ENCODE measurements at places on chromosomes 11 and 22. TPM values are rescaled to one million over a fixed set of nuclear protein-coding genes. Genes with fewer than 3 reads are reported as not detected.

Gene MAJIN
- total RNA-seq = 0.14 TPM

Gene OR5B21
- not detected for total RNA-seq

Gene MYO18B
- 1.6 TPM for total RNA-seq

DNA sequence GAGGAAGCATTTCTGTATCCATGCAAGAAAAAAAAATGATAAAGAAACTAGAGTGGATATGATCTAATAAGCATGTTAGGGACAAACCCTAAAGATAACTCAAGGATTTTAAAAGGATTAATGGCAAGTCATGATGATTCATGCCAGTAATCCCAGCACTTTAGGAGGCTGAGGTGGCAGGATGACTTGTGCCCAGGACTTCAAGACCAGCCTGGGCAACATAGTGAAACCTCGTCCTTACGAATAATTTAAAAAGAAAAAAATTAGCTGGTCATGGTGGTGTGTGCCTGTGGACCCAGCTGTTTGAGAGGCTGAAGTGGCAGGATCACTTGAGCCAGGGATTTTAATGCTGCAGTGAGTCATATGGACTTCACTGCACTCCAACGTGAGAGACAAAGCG, 145.5 kb upstream of the BLID start:
- DNase-seq = no peak

Gene TEX54
- not detected for total RNA-seq

GRCh38 chr11:117457835-117458234, 130.2 kb downstream of the CEP164 start:
- DNase-seq = no peak

DNA sequence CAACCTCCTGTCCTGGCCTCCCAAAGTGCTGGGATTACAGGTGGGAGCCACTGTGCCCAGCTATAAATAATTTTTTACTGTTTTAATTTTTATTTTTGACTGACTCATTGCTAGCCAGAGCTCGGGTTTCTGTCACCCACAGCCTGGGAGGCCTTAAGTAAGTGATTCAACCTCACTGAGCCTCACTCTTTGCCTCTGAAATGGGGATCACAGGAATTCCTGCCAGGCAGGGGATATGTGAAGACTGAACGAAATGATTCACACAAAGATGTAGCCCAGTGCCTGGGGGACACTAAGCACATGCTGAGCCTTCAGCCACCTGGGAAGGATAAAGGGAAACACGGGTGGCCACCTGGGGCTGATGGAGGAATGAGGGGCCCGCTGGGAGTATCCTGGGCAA, 3.8 kb upstream of the LRRC74B start:
- DNase-seq = no peak

- DNase-seq = no peak
Observed at GRCh38 chr11:109443052-109443451, 21.1 kb downstream of the C11orf87 start.

GRCh38 chr11:1782031-1782590, 18.4 kb upstream of the CTSD start:
- no peak for DNase-seq

DNA sequence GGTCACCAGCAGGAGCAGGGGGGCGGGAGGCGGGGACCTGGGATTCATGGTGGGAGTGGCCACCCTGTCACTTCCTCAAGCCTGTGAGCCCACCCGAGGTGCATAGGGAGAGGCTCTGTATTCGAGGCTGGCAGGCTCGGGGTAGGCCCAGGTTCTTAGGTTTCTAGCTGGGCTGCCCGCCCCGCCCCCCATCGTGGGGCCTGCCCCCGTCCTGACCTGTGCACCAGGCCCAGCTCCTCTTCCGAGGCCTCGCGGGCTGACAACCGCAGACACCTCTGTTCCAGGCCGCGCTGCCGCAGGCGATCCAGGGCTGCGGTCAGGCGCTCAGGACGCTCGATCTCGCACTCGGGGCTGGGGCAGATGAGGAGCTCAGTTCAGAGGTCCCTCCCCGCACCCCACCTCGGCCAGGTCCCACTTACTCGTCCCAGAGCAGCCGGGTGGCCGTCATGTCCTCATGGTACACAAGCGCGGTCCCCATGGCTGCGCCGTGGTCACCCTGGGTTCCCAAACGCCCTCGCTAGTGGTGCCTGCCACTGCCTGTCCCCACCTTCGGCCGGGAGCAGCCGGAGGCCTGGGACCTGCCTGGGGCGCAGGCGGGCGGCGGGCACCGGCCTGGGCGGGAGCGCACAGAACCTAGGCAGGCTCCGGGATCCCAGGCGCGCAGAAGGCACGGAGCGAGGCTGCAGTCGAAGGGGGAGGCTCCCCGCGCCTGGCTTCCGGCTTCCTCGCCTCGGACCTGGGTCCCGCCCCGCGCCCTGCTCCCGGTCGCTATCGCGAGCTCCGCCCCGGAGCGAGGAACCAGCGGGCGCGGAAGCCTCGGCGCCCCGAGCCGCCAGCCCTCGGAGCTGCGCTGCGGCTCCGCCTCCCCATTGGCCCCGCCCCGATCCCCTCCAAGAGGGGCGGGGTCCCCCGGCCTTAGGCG, at the start of gene HDAC10:
Gene HDAC10 (minus strand): TSS at position 711 of the 922 bp plus-strand sequence. CDS start 233 bp downstream, at position 478.
- DNase-seq = peak; percentile 91

- no peak for DNase-seq
Observed at GRCh38 chr22:27715106-27715505, 86.5 kb downstream of the MN1 start.

Gene APOA4
- total RNA-seq = not detected

GRCh38 chr11:116727990-116728389, 44.8 kb downstream of the BUD13 start:
- DNase-seq = no peak

DNA sequence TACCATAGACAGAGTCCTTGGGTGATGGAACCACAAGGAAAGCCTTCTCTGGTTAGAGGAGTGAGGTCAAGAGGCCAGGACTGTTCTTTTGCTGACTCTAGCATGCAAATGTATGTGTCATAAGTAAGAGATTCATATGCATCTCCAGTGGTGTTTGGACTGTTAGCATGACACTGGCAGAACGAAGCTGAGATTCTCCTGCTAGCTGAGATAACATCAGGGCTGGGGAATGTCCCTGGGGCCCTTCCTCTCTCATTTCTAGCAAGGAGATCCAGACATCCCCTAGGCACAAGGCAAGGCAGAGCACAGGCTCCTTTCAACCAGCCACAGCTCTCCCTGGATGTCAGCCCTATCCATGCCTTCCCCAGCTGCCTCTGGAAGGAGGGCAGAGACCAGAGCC, 711.3 kb downstream of the OPCML start:
- DNase-seq = no peak

Gene P2RY6
- not detected for total RNA-seq

DNA sequence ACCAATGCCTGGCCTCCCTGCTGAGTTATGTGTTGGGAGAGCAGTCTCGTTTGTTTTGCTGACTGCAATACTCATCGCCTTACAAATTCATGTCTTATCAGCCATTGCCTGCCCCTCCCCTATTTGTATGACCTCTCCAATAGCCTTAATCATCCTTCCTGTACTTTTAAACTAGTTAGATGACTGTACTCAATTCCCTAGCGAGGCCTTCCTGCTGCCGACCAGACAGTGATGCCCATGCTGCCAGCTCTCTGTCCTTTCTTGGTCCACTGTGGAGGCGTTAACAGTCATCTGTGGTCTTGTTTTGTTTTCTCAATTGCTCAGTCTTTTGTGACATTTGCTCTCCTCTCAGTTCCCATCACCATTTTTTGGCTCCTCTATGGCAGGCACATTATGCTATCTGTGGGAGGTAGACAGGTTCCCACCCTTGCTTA, 20.3 kb upstream of the YPEL1 start:
- DNase-seq = no peak

DNA sequence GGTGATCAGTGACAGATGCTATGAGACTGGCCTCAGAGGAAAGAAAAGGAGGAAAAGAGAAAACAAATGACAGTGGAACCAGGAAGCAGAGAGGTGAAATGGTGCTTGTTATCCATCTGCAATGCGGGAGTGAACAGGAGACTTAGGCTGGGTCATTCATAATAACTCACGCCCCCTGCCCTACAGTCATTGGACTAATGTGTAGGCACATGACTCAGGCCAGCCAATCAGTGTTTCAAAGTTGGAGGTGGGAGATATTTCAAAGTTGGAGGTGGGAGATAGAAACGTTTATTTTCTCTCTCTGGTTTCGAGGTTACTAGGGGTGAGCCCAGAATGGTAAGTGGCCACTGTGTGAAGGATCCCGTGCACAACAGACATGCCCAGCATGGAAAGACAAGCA, 30.3 kb downstream of the SLC22A6 start:
- no peak for DNase-seq

Gene ABTB2
- 1.5 TPM for total RNA-seq

GRCh38 chr11:113334183-113334582, 19.8 kb downstream of the TTC12 start:
- no peak for DNase-seq

GRCh38 chr22:37654563-37655251, 3.8 kb upstream of the PDXP start:
- DNase-seq = no peak

GRCh38 chr11:74185695-74186094, 14.6 kb downstream of the PPME1 start:
- no peak for DNase-seq

Gene KRTAP5-10
- not detected for total RNA-seq

- DNase-seq = no peak
Observed at GRCh38 chr22:48647606-48648515, 1179.8 kb downstream of the BRD1 start.

DNA sequence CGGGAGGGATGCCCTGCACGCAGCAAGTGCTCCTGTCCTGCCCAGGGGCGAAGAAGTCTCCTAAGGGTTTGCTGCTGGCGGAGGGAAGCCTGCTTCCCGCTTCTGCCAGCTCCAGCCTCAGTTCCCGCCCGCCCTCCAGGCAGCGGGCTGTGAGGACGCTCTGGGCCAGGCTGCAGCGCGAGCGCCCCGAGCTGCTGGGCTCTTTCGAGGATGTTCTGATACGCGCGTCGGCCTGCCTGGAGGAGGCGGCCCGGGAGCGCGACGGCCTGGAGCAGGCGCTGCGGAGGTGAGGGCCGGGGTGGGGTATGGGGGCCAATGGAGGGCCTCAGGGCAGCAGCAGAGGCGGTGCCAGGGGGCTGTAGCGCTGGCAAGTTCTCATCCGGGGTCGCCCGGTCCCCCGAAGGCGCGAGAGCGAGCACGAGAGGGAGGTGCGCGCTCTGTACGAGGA, 2.2 kb downstream of the CRACR2B start:
- DNase-seq = no peak

DNA sequence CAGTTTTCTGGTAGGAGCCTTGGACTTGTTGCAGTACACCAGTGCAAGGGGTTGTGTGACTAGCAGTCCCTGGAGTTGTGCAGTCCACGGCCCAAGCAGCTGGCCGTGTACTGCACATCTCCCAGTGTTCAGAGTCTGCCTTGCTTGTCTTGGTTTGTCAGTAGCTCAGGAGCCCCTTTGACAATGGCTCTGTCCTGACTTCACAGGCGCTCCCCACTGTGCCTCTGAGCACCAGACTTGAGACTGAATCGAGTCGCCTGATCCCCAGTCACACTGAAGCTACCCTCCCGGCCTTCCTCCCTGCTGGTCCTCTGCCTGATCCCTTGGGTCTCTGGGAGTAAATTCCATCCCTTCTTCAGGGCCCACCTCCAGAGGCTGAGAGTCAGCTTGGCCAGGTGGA, 19.4 kb downstream of the SYNGR1 start:
- DNase-seq = no peak

All from activated naive CD8-positive, alpha-beta T cell treated with anti-CD3 and anti-CD28 coated beads for 36 hours (primary cell).